NCI-H524 treated with DMSO at 0.1 percent for 48 hours (cell line): ENCODE measurements at places on chromosomes 11 and 22.
A peak's percentile ranks its signal among the peaks of the same experiment; 100 is the strongest.

- no peak for DNase-seq
Observed at GRCh38 chr22:32926600-32926999, 125.1 kb downstream of the TIMP3 start.

- DNase-seq: no peak
Observed at GRCh38 chr22:44755417-44755816, 3.0 kb downstream of the ARHGAP8 start.

DNA sequence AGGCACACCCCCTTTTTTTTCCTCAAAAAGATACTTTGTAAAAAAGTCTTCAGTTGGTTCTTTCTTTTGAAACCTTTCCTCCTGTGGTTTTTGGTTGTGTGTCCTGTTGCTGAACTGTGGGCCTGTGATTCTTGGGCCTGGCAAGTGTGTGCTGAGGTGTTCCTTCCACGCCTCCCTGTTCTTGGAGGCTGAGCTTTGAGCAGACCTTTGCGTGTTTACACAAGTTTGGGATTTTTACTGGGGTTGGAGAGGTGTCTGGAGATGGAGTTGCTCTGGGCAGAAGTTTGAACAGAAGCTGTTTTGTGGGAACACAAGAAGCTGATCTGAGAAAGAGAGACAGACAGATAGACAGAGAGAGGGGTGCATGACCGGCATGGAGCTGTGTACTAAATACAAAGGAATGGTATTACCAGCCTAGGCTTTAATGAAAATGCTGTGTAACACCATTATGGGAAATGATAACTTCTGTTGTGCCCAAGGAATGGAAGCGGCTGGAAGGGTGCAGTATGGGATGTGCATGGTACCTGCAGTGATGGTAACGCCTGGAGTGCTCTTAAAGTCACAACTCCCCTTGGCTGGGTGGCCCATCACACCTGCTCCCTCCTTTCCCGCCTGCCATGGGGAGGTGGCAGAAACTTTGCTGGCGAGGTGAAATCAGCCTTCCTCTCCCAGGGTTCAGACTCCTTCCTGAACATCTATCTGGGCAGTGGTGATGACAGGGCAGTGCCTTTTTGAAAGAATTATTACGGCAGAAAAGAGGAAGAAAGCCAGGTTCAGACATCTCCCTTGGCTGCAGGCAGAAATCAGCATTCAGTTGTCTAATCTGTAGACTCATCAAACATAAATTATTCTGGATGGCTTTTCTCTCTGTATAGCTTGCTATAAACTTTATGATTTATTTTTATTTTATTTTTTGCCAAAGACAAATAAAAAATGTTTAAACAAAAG is 70.4 kb downstream of the LDLRAD3 start:
- no peak for DNase-seq

DNA sequence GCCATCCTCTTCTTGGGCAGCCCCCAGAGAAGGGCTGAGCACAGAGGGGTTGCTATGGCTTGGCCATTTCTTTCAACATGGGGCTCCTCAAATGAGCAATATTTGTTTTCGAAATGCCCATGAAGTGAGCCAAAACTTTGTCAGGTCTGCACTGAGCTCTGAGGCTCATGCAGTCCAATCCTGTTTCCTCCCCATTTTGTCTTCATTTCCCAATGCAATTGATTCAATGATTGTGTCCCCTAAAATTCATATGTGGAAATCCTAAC is 60.6 kb upstream of the CD44 start:
- no peak for DNase-seq

GRCh38 chr22:17665854-17666253 is 27.3 kb downstream of the BCL2L13 start:
- no peak for DNase-seq

DNA sequence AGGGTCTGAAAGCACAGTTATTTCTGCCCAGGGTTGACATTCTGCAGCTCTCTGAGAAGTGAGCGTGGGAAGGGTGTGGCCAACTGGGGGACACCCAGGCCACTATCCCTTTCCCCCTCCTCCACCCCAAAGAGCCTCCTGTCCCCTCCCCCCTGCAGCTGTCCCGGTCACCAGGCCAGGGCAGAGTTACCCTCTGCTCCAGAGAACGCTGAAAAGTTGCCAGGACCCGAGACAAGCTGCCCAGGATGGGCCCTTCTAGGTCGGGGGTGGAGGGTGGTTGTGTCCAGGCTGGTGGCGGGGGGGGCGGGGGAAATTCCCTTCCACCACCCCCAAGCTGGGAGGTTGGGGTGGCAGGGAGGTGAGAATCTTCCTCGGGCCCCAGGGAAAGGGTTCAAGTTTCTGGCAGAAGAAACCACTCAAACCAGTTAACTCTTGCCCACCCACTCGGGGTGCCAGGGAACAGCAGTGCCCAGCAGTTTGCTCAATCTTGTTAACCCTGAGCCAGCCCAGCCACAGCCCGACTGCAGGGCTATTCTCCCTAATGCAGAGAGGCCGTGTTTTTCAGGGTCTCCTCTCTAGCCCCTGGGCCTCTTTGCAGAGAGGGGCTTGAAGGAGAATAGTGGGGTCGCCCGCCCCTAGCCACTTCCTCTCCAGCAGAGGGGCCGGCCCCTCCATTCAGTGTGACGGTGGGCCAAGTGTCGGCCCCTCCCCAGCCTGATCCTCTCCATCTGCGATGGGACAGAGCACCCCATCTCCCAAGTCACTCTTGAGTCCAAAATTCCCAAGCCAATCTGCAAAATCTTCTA is 697 bp downstream of the LGALS1 start:
- no peak for DNase-seq

DNA sequence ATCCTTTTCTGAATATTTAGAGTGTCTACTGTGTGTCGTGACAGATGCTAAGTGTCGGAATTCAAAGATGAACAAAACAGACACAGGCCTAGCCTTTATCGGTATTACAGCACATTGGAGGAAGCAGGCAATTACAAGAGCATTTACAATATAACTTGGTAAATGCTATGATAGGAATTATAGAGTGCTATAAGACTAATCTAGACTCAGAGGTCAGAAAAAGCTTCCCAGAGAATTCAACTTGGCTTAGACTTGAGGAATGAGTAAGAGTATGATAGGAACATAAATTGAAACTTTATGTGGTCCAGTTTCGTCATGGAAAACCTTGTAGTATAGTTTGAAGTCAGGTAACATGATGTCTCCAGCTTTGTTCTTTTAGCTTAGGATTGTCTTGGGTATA is 395.7 kb upstream of the FAT3 start:
- DNase-seq: no peak

- no peak for DNase-seq
Observed at GRCh38 chr22:20430720-20431510, 6.7 kb downstream of the SCARF2 start.

DNA sequence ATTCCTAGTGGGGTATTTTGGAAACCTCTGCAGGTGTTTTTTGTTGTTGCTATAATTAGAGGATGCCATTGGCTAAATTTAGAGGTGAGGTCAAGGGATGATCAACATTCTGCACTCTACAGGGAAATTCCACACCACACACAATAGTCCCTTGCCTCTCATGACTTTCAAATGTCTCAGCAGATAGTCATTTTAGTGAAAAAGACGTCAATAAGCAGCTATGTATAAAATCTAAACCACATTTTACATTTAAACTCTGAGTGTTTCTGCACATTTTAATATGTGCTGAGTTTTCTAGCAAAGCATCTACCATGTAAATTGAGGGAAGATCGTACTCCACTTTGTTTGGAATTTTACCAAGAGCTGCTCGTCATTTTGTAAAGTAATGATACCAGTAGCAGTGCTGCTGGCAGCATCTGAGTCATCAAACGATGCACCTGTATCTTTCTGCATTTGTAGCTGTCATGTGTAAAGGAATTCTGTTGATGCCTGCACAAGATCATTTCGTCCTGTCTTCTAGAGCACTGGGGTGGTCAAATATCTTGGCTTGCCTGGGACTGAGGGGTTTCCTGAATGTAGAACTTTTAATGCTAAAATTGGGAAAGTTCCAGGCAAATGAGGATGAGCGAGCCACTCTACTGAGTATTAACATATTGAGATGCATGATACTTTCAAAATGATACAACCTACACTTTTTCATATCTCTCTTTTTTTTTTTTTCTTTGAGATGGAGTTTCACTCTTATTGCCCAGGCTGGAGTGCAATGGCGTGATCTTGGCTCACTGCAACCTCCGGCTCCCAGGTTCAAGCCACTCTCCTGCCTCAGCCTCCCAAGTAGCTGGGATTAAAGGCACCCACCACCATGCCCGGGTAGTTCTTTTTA is 414.5 kb upstream of the SYN3 start:
- no peak for DNase-seq

GRCh38 chr11:71305451-71306125 is 53.2 kb upstream of the SHANK2 start:
- no peak for DNase-seq

DNA sequence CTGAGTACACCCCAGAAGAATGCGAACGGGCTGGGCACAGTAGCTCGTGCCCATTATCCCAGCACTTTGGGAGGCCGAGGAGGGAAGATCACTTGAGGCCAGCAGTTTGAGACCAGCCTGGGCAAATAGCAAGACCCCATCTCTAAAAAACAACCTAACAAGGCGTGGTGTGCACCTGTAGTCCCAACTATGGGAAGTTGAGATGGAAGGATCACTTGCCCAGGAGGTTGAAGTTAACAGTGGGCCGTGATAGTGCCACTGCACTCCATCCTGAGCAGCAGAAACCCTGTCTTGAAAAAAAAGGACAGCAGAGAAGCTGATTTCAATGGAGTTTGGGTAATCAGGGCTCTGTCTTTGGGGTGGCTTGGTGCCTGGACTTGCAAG is 3.3 kb downstream of the RPLP2 start:
- no peak for DNase-seq

DNA sequence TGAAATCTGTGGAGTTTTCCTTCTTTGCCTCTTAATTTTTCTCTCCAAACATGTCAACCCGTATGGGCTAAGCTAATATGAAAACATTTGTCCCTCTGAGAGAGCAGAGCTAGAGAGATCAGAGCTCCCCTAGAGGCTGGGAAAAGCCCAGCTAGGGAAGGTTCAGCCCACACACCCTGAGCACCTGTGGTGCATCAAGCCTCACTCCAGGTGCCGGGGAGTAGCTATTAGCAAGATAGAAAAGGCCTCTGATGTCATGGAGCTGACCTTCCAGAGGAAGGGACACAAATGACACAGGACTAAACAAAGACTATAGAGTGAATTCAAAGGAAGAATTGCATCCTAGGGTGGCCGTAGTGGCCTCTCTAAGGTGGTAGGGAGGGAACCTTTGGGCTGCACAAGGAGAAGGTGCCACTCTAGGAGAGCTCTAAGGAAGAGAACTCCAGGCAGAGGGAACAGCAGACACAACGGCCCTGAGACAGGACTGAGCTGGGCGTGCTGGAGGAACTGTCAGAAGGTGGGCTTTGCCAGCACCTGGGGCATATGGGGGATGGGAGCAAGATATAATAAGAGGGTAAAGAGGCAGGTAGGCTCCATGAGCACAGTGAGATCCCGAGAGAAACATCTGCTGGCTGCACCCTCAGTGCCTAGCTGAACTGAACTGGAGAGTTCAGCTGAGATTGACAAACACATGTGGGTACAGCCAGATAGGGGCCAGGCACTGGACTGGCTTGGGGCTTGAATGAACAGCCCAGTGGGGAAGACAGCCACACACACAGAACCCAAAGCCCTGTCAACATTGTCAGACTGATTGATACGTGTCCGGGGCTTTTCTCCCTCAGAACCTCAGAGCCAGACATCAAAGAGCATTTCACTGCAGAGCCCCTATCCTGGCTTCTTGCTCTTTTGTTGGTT is 65.5 kb upstream of the DRD2 start:
- no peak for DNase-seq

DNA sequence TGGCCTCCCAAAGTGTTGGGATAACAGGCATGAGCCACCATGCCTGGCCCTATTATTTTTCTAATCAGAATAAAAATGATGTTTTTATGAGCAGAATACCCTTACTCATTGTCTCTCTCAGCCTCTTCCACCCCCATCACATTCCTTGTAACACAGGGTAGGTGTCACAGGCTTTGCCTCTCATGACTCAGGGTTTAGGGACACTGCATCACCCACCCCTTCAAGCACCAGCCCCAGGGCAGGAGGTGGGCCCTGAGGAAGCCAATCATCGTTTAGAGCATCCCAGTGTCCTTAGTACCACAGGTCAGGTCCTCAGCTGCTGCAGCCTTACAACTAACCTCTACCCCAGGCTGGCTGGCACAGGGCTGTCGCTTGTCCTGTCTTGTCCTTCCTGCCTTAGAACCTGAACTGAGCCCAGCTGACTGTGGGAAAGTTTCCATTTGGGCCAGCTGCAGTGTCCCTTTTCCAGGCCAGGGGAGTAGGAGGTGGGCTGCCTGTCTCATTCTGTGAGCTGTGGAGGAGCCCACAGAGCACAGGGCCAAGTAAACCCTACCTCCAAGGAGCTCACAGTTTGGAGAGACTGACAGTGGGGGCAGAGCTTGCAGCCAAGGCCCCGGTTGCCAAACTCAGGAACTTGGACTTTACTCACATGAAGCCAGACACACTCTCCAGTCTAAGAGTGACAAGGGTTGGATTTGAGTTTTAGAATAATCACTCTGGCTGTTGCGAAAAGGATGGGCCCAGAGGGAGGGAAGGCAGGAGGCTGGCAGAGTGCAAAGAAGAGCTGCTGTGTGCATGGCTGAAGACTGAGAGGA is 19.5 kb upstream of the UVRAG start:
- DNase-seq: no peak

DNA sequence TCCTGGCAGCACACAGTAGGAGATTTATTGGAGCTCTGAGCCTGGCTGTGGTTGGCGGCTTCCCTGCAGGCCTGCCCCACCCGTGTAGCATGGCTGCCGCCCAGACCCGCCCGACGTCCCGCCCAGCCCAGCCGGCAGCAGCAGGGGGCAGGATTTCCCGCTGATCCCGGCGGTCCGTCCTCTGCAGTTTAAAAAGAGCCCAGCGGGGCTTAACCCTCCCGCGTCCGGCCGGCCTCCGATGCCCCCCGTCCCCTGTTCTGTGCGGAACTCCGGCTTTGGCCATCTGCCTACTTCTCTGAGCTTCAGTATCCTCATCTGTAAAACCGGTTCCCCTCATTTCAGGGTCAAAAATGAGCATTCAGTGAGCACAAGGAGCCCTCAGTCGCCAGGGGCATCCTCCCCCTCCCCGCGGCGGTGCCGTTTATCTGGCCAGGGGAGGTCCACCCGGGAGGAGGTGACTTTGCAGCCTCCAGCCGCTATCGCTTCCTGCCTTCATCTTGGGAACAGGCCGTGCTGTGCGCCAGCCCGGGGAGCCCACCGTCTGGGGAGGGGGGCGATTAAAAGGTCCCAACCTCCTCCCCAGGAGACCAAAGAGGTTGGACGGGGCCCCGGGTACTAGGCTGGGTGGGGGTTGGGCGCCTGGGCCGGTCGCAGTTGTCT is at the start of gene GAS2L1:
Gene GAS2L1 (plus strand): TSS at position 476 of the 660 bp plus-strand sequence. CDS start 1,456 bp downstream, outside the sequence.
- peak; percentile 35 for DNase-seq

GRCh38 chr11:17169876-17170275 is 37.9 kb downstream of the PIK3C2A start:
- DNase-seq: no peak

DNA sequence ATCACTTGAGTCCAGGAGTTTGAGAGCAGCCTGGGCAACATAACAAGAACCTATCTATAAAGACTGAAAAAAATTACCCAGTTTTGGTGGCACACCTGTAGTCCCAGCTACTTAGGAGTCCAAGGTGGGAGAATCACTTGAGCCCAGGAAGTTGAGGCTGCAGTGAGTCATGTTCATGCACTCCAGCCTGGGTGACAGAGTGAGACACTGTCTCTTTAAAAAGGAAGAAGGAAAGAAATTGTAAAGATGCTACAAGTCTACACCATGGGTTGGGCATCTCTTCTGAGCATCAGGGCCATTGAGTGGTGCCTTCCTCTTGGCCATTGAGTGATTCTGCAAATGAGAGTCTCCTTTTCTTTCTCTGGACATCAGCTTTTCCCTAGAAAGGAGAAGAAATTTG is 15.7 kb upstream of the MTMR3 start:
- DNase-seq: no peak

GRCh38 chr22:25970374-25970911 is 198.8 kb upstream of the SEZ6L start:
- no peak for DNase-seq

GRCh38 chr22:38497869-38498268 is 8.2 kb downstream of the DDX17 start:
- no peak for DNase-seq
